ENCODE measurements at places on chromosomes 7 and 10.

GRCh38 chr7:127380479-127380878 is 12.0 kb downstream of the ZNF800 start:
- DNase-seq = no peak

GRCh38 chr10:92350411-92350810 is 59.4 kb downstream of the MARCHF5 start:
- no peak for DNase-seq

DNA sequence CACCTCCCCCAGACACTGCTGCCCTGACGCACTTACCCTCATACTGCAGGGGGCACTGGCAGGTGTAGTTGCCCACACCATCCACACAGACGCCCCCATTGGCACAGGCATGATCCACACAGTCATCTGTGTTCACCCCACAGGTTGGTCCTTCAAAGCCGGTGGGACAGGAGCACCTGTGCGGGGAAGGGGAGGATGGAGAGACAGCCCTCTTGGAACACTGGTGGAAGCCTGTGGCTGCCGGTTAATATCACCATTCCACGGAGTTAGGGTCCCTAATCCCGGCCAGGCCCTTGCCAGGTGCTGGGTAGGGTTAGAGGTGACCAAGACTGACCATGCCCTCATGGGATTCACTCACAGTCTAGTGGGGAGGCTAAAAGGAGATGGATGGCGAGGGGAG is 171.8 kb downstream of the SLIT1 start:
- DNase-seq = no peak

DNA sequence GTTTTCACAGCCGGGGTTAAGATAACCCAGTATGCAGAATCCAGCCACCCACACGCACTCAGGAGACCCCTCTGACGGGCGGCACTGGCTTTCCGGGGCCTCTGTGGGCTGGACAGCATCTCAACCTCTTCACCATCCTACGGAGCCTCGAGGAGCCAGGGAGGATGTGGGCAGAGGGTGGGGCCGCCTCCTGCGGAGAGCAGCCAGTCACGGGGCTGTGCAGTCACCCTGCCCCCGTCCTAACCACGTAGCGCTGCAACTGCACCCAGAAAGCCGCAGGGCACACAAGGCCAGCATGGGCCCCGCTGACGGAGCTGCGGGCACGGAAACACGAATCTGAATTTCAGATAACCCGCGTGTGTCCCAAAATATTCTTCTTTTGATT is 270.3 kb downstream of the ELFN1 start:
- no peak for DNase-seq

DNA sequence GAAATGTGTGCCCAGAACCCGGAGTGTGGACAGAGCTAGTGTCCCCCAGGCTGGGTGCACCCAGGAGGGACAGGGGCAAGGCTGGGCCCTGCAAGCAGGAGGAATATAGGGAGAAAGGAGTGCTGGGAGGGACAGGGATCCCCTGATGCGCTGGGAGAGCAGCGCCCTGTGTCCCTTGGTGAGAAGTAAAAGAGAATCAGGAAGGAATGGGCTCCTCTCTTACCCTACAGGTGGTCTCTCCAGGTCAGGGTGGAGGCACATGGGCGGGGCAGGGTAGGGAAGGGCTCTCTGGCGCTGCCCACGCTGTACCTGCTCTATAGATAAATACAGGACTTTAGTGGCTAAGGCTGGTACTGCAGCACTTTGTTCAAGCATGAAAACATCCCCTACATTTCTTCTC is 753.8 kb downstream of the GRID1 start:
- DNase-seq = no peak

DNA sequence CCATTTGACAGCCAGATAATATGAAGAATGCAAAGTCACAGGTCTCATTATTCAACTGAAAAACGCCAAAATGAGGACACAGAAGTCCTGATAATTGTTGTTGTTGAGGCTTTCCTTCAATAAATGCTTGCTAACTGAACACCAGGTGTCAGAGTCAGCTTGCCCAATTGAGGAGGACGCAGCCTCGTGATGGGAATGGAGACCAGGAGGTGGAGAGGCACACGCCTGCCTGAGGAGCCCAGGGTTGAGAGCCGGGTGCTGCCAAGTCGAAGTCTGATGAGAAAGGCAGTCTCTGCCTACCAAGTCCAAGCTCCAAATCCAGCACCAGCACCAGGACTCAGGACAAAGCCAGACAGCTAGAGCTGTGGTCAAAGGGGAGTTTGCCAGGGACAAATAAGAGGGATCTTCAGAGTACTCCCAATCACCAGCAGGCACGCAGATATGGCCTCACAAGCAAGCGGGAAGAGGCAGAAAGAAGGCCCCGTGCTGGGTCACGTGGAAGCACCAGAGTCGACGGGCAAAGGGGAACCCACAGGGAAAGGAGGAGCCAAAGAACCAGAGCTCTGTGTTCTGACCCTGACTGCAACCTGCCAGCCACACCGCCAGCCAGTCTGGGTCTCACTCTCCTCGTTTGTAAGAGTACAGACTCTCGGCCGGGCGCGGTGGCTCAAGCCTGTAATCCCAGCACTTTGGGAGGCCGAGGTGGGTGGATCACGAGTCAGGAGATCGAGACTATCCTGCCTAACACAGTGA is 47.6 kb downstream of the VOPP1 start:
- no peak for DNase-seq

- no peak for DNase-seq
These were observed 4.8 kb upstream of the PRRT4 start for GRCh38 chr7:128366300-128366699.

DNA sequence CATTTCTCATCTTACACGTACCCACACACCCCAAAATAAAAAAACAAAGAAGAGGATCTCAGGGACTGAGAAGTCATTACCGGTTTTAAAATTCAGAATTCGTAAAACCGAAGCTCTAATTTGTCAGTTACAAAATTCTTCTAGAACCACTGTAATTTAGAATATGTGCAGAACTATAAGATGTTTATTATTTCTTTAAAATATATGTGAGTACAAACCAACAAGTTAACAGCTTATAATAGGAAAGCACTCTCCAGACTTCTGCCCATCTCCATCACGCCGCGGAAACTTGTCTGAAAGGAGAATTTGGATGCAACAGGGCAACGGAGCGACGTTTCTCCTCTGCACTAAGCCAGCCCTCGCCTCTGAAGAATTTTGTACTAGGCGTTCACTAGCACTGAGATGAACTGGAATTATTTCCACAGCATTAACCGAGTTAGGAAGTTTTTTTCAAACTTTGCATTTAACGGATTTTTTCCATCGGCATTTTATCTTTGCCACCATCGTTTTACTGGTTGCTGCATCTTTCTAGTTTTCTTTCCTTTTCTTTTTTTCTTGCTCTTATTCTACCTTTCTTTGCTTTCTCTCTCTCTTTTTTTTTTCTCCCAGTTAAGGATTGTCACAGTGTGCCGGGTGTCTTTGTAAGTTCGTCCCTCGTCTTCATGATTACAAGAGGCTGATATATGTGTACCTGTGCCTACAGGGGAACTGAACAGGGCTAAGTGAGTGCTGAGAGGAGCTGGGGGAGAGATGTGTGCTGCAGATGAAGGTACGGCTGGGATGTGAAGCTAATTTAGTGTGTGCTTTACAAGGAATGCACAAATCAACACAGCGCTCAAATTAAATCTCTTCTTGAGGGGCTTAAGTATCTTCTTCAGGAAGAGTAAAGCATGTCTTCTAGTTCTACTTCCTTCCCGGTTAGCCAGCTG is 295.9 kb upstream of the NFE2L3 start:
- no peak for DNase-seq

GRCh38 chr10:69638642-69639041 is 8.6 kb downstream of the FAM241B start:
- no peak for DNase-seq

DNA sequence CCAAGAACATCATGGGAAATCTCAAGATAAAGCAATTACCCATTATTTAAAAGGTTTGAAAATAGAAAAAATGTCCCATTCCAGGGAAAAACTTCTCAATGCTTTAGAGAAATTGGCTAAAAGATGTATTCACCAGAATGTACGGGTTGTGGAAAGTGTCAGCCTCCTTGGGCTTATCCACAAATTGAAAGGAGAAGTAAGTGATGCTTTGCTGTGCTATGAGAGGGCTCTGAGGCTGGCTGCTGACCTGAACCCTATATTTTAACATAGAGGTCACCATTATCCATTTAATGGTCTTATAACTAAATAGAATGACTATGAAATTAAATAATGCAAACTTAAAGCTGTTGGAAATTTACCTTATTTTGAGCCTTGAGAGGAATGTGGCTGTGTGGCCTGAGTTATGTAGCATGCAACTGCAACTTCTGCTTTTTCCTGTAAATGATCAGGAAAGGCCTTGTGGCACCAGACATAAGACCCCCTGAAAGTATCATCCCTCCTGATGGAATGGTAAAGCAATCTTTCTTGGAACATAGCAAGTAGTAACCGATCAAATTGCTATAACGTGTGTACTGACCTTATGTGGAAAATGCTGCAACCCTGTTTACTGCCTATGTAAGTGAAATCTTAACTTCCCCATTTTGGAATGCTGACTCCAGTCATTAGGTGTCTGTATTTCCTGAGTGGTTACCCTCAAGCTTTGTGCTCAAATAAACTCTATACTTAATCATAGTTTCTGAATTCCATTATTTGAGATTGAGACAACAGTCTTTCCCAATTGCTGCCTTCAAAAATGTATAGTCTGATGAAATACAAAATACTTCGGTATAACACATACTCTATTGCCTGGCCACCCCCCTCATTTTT is 6.9 kb downstream of the IFIT1B start:
- no peak for DNase-seq

GRCh38 chr10:124173298-124173900 is 80.0 kb upstream of the CHST15 start:
- no peak for DNase-seq

GRCh38 chr7:128962899-128963298 is 25.2 kb downstream of the IRF5 start:
- DNase-seq = no peak

- no peak for DNase-seq
These were observed 57.3 kb upstream of the GSAP start for GRCh38 chr7:77473229-77474005.

DNA sequence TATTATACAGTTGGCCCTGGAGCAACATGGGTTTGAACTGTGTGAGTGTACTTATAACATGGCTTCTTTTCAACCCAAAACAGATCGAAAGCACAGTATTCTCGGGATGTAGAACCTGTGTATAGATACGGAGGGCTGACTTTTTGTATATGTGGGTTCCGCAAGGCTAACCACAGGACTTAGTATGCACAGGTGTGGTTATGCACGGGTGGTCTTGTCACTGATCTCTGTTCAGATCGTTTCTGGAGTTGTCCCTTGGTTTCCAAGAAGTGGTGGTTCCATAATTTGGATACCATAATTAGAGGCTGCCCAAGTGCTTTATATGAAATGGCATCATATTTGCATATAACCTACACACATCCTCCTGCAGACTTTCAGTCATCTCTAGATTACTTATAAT is 10.9 kb upstream of the BHLHA15 start:
- no peak for DNase-seq

All from omental fat pad (tissue), 4 donors.